ENCODE measurements at places on chromosomes 16 and 17. TPM values are rescaled to one million over a fixed set of nuclear protein-coding genes. Genes with fewer than 3 reads are reported as not detected.
A peak's percentile ranks its signal among the peaks of the same experiment; 100 is the strongest.

GRCh38 chr16:52308051-52308450, 238.9 kb downstream of the TOX3 start:
- DNase-seq: no peak

GRCh38 chr16:31874366-31875111, 932 bp downstream of the ZNF267 start:
- no peak for DNase-seq

DNA sequence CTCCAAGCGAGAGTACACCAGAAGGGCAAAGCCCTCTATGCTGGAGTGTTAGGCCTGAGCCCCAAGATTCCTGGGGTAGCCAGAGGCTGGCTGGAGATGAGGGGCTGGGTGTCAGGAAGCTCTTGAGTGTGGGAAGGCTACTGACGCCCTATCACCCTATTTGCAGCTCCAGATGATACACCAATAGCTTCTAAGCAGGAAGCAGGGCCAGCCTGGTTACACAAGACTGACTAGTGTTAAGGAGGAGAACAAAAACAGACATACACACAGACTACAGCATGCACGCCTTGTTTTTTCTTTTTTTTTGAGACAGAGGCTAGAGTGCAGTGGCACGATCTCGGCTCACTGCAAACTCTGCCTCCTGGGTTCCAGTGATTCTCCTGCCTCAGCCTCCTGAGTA, 15.9 kb downstream of the POLR3K start:
- DNase-seq: peak; percentile 28

DNA sequence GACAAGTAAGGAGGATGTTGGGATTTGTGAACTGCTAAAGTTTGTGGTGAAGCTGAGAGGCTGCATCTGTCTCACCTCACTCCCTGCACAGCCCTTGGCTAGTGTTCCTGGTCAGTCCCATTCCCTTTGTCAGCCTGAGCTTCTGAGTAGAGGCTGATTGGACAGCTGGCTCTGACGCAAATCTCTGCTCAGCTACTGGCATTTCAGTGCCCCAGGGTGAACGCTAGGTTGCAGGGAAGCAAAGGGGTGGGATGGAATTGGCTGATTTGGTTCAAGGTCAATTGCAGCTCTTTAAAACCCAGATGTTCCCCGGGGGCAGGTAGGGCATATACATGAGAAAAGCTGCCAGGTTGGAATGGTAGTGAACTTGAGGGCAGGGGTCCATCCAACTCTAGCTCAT, 23.1 kb upstream of the CNOT1 start:
- no peak for DNase-seq

DNA sequence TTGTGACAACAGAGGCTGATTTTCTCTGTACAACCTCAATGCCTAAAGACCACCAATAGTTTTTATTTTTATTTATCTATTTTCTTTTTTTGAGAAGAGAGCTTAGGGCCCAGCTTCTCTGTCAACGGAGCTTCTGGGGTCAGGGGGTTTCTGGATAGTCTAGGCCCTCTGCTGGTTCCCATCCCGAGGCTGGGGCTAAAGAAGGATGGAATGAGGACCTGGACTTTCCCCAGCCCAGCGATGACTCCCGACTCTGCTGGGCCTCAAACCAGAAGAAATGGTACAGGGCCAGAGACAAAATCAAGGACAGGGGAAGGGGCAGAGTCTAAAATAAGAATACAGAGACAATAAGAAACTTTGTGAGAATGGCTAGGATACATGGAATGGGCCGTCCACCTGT, 5.7 kb upstream of the TSPOAP1 start:
- no peak for DNase-seq

DNA sequence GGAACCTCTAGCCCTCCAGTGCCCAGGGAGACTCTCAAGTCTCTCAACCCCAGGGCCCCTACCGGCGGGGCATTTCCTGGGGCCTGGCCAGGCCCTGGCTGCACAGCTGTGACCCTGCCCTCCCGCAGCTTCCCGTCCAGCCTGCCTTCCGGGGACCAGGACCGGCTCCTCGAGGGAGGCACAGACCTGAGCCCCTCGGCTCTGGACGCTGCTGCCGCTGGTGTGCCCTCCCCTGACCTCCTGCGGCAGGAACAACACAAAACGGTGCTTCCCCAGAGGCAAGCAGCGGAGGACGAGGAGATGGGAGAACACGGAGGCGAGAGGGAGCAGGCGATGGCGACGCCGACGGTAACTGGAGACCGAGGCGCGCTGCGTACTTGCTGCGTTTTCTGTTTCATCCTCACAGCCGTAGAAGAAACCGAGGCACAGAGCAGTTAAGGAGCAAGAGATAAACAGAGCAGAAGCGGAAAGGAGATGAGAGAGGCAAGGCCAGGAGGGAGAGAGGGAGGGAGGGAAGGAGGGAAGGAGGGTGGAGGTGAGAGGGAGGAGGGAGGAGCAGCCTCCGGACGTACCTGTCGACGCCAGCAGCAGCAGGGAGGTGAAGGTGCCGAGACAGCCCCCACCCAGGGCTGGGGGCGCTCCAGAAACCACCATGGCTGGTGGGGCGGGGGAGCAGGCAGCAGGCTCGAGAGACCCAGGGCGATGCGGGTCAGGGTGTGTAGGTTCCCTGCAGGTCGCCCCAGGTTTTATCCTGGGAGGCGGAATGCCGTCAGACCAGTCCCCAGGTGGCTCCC, at the start of gene PRSS22:
PRSS22 (minus strand) TSS at position 720 of the 794 bp plus-strand sequence; CDS start at position 654, 66 bp downstream.
- DNase-seq: no peak

- no peak for DNase-seq
Measured at GRCh38 chr16:62213763-62214162, 177.5 kb upstream of the CDH8 start.

SLC2A4 gene
- 8.1 TPM for total RNA-seq

ODAD4 gene
- 0.48 TPM for total RNA-seq

PRAC1 gene
- not detected for total RNA-seq

KCTD19 gene
- total RNA-seq: not detected

All from mesenteric fat pad (tissue), 1 donor.